Left renal pelvis (tissue), 4 donors: ENCODE measurements at places on chromosomes 16 and 17. TPM values are rescaled to one million over a fixed set of nuclear protein-coding genes. Genes with fewer than 3 reads are reported as not detected.

The ANTKMT gene
- 10.6 TPM for polyA plus RNA-seq

GRCh38 chr16:68737730-68738629, 888 bp downstream of the CDH1 start:
- no peak for DNase-seq

The PSMD12 gene
- 52.9 TPM for polyA plus RNA-seq

DNA sequence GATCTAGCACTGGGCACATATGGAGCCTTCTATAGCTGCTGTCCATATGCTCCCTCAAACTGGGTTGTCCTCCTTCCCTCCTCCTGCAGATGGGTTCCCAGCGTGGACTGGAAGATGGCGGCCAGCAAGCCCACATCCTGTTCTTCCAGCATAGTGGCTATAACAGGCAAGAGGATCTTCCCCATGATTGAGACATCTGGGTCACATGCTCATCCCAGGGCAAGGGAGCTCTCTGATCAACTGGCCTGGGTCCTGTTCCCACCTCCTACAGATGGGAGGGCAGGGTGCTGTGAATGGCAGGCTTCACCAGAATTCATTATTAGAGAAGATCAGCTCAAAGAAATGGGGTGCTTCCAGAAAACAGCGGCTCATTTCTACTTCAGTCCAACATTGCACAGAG, 210.2 kb downstream of the PARN start:
- DNase-seq = no peak

DNA sequence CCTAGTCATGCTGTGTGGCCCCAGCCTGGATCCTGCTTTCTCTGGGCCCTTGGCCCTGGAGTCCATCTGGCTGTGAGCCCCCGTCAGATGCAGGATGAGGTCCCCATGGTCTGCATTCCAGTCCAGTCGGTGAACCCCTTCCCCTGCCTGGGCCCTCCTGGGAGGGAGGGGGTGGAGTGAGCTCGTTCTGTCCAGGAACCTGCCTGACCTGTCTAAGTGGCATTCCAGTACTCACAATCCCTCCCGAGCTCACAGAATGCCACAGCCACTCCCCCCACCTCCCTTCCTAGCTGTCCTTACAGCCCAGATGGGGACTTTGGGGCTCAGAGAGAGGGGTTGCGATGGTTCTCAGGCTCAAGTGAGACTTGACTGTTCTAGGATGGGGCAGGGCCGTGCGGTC, 15.5 kb downstream of the SPNS2 start:
- no peak for DNase-seq

DNA sequence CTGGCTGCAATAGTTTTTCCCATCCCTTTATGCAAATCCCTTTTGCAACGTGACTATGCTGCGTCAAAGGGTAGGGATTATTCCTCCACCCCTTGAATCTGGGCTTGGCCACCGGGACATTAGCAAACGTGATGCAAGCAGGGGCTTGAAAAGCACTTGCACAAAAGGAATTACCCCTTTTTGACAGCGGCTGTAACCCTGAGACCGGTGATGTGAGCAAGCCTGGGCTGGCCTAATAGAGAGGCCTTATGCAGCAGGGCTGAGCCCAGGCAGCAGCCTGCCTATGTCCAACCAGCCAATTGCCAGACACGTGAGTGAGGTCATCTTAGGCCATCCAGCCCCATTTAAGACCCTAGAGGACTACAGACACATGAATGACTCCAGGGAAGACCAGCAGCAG, 30.4 kb upstream of the PAFAH1B1 start:
- no peak for DNase-seq

DNA sequence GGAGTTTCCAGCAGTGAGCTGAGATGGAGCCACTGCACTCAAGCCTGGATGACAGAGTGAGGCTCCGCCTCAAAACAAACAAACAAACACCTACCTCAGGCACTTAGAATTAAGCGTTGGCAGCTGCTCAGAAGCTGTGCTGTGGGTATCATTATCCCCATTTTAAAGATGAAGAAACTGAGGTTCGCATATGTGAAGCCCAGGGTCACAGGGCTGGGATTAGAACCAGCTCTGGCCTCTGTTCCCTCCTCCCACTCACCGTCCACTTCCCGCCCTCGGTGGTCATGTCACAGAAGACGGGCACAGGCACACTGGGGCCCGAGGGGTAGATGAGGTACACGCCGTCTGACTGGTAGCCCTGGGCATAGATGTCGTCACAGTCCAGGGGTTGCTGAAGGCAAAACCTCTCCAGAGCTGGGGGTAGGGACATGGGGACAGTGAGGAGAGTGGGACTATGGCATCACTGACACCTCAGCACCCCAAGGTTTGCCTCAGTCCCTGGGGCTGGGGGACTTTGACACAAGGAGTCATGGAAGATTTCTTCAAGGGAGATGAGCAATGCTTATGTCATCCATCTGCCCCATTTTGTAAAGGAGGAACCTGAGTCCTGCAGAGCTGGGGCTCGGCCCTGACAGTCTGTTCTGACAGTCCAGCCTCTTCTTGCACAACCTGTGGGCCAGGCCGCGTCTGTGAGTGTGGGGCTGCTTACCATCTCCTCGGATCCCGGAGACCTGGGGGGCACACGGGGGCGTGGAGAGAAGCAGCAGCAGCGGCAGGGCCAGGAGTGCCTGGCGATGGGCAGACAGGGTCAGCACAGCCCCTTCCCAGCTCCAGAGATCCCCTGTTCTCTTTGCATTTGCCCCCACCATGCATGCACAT, 700 bp downstream of the MFAP4 start:
- DNase-seq = no peak
